T-cell (primary cell): ENCODE measurements at places on chromosomes 4 and X.

GRCh38 chrX:49949961-49950360 lies 27.6 kb downstream of the CLCN5 start:
- DNase-seq = no peak
- H3K36me3 ChIP-seq = no peaks in the 10 kb centered on the region
- no peak overlapping the region for H3K4me3 ChIP-seq
- H3K27ac ChIP-seq = no peak overlapping the region
- H3K4me1 ChIP-seq = no peaks in the 10 kb centered on the region
- H3K27me3 ChIP-seq = no peaks in the 10 kb centered on the region

GRCh38 chr4:65667506-65668041 lies 2.7 kb downstream of the EPHA5 start:
- H3K27ac ChIP-seq = no peak overlapping the region
- no peak for DNase-seq
- no peaks in the 10 kb centered on the region for H3K4me1 ChIP-seq

GRCh38 chrX:151984902-151985301 lies 10.4 kb upstream of the GABRE start:
- no peaks in the 10 kb centered on the region for H3K27me3 ChIP-seq
- no peaks in the 10 kb centered on the region for H3K36me3 ChIP-seq

- H3K4me3 ChIP-seq = no peak overlapping the region
- no peak overlapping the region for H3K27ac ChIP-seq
- H3K27me3 ChIP-seq = no peaks in the 10 kb centered on the region
- peak; percentile 54 for DNase-seq
- H3K36me3 ChIP-seq = no peaks in the 10 kb centered on the region
- H3K4me1 ChIP-seq = peaks cover 15% of the 10 kb centered on the region
These were observed 4.7 kb downstream of the RASGEF1B start for GRCh38 chr4:81466841-81467671.

DNA sequence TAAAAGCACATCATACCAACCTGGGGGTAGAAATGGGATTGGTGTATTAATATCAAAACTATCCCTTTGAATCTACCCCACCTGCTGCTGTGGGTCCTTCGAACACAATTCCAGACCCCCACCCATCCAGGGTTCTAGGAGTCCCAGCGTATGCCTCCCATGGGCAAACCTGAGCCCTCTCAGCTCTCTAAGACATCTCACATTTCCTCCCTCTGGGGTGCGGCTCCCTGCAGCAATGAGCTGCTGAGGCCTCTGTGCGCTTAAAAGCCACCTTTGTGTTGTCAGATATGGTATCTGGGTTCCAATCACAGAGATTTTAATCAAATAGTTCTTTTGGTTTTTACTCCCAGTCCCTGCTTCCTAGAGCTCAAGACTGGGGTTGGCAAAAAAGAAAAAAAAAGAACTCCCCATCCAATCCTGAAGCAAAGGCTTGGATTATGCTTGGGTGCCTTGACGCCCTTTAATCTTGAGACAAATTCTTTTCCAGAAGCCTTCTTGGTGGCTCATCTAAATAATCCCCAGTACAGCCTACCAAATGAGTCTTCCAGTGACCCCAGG lies 37.5 kb upstream of the NOCT start:
- H3K27ac ChIP-seq = no peak overlapping the region
- peaks cover 2% of the 10 kb centered on the region for H3K27me3 ChIP-seq
- DNase-seq = no peak
- H3K4me3 ChIP-seq = no peak overlapping the region
- H3K36me3 ChIP-seq = no peaks in the 10 kb centered on the region

DNA sequence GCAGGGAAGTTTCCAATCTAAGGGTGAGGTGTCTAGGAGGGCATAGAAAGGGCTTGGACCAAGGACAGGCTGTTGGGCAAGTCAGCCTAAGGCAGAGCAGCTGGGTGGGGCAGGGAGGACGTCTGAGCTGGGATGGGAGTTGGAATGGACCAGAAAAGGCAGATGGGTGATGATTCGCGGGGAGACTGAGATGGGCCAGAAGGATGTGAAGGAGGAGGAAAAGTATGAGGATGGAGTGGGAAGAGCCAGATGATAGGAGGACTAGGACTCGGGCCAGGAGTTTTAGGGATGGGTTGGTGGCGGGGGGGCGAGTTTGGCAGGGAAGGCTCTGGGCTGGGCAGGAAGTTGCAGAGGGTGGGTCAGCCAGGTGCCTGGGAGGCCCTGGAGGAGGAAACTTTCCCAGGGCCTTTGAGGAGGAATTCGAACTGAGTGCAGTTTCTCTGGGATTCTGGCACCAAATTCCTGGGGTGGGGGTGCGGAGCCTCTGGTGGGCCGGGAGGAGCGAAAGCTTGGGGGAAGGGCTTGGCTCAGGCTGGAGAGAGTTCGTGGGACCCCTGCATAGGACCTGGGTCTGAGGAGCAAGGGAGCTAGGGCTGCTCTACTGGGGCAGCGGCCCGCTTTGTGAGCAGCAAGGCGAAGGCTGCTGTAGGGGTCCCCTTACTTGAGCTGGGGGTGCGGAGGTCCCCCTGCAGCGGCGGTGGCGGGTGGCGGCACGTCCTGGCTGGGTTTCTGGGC lies 8.7 kb upstream of the TIMP1 start:
- H3K4me3 ChIP-seq = no peak overlapping the region
- no peak overlapping the region for H3K27ac ChIP-seq
- peaks cover 13% of the 10 kb centered on the region for H3K4me1 ChIP-seq

- no peak for DNase-seq
- no peaks in the 10 kb centered on the region for H3K4me1 ChIP-seq
- H3K27ac ChIP-seq = no peak overlapping the region
- no peaks in the 10 kb centered on the region for H3K36me3 ChIP-seq
- H3K4me3 ChIP-seq = no peak overlapping the region
- H3K27me3 ChIP-seq = no peaks in the 10 kb centered on the region
These were observed 36.9 kb upstream of the ATOH1 start for GRCh38 chr4:93791570-93792195.

GRCh38 chrX:112779139-112779538 lies 61.5 kb downstream of the AMOT start:
- H3K36me3 ChIP-seq = no peaks in the 10 kb centered on the region
- no peaks in the 10 kb centered on the region for H3K4me1 ChIP-seq
- H3K4me3 ChIP-seq = no peak overlapping the region
- no peaks in the 10 kb centered on the region for H3K27me3 ChIP-seq
- H3K27ac ChIP-seq = no peak overlapping the region
- DNase-seq = no peak

GRCh38 chr4:128776794-128777216 lies 32.7 kb upstream of the JADE1 start:
- no peaks in the 10 kb centered on the region for H3K36me3 ChIP-seq
- H3K4me1 ChIP-seq = no peaks in the 10 kb centered on the region
- no peak overlapping the region for H3K4me3 ChIP-seq
- DNase-seq = no peak
- no peaks in the 10 kb centered on the region for H3K27me3 ChIP-seq
- H3K27ac ChIP-seq = no peak overlapping the region

DNA sequence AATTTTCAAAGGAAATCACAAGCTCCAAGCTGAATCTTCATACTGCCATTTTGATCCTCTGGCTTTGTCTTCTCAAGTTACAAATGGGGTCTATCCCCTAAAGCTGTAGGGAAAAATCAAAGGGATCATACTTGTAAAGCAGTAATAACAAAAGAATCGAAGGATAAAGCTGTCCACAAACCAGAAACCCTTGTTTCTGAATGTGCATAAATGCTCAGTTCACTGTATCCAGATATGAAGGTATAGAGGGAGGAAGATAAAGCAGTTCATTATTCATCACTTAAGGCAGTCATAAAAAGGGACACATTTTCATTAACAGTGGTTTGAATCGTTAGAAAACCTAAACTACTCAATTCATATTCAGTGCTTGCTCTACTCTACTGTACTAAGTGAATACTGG lies 33.2 kb upstream of the RPS6KA6 start:
- H3K27me3 ChIP-seq = no peaks in the 10 kb centered on the region
- no peak for DNase-seq
- H3K27ac ChIP-seq = no peak overlapping the region

- no peak overlapping the region for H3K4me3 ChIP-seq
- no peak for DNase-seq
- H3K36me3 ChIP-seq = no peaks in the 10 kb centered on the region
- H3K4me1 ChIP-seq = no peaks in the 10 kb centered on the region
- no peak overlapping the region for H3K27ac ChIP-seq
- H3K27me3 ChIP-seq = no peaks in the 10 kb centered on the region
These were observed 46.7 kb downstream of the DDX53 start for GRCh38 chrX:23046443-23046842.

- H3K4me1 ChIP-seq = no peaks in the 10 kb centered on the region
- H3K27me3 ChIP-seq = no peaks in the 10 kb centered on the region
- no peak overlapping the region for H3K27ac ChIP-seq
- DNase-seq = no peak
These were observed 70.5 kb downstream of the CLCN5 start for GRCh38 chrX:49992853-49993252.

GRCh38 chr4:123233136-123233768 lies 163.3 kb upstream of the SPRY1 start:
- DNase-seq = no peak
- H3K27ac ChIP-seq = no peak overlapping the region
- H3K4me1 ChIP-seq = no peaks in the 10 kb centered on the region
- H3K27me3 ChIP-seq = no peaks in the 10 kb centered on the region

DNA sequence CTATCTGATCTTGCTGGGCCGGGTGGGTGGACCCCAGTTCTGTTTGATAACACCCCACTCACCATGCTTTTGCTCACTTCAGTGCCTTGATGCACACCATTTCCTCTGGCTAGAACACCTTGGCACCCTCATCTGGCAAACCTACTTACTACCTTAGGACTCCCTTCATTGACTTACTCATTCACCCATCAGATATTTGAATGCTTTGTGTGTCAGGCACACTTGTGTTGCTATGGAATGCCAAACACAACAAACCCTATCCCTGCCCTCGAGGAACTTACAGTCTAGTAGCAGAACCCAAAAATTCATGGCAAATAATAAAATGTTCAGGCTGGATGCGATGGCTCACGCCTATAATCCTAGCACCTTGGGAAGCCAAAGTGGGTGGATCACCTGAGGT lies 13.9 kb downstream of the CCNG2 start:
- no peaks in the 10 kb centered on the region for H3K27me3 ChIP-seq
- no peak overlapping the region for H3K27ac ChIP-seq
- H3K4me3 ChIP-seq = no peak overlapping the region
- no peak for DNase-seq
- no peaks in the 10 kb centered on the region for H3K36me3 ChIP-seq
- H3K4me1 ChIP-seq = no peaks in the 10 kb centered on the region

- DNase-seq = no peak
- H3K36me3 ChIP-seq = no peaks in the 10 kb centered on the region
- no peak overlapping the region for H3K4me3 ChIP-seq
These were observed 933.0 kb upstream of the LCORL start for GRCh38 chr4:18954538-18954937.

GRCh38 chr4:55781812-55782211 lies 37.8 kb upstream of the EXOC1L start:
- no peak for DNase-seq
- no peak overlapping the region for H3K4me3 ChIP-seq
- H3K27ac ChIP-seq = no peak overlapping the region
- H3K4me1 ChIP-seq = no peaks in the 10 kb centered on the region
- H3K36me3 ChIP-seq = no peaks in the 10 kb centered on the region

DNA sequence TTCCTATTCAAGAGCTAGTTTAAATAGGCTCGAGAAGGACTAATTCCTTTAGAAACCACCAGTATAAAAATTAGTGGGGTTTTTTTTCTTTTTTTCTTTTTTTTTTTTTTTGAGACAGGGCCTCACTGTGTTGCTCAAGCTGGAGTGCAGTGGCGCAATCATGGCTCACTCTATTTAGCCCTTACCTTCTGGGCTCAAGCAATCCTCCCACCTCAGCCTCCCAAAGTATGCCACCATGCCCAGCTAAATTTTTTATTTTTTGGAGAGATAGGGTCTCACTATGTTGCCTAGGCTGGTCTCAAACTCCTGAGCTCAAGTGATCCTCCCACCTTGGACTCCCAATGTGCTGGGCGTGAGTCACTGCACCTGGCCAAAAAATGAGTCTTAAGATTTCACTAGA lies 52.8 kb downstream of the APOO start:
- H3K36me3 ChIP-seq = no peaks in the 10 kb centered on the region
- DNase-seq = no peak
- no peaks in the 10 kb centered on the region for H3K27me3 ChIP-seq
- no peak overlapping the region for H3K27ac ChIP-seq

DNA sequence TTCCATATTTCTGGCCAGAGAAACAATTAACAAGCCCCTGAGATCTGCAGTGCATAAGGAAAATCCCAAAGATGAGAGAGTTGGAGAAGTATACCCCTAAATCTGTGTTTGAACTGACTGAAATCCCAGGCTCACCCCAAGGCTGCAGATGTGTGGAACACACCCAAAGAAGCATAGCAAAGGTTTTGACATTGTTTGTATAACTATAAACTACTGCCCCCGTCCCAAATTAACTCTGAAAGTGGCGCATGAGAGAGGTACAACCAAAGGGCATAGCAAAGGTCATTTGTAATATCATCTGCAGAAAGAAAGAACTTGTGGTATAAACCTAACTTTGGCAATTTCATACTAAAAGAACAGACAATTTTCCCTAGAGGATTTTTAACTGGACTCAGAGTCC lies 157.9 kb downstream of the DCAF12L1 start:
- no peaks in the 10 kb centered on the region for H3K36me3 ChIP-seq
- H3K4me1 ChIP-seq = no peaks in the 10 kb centered on the region
- no peak for DNase-seq
- H3K27ac ChIP-seq = no peak overlapping the region
- H3K27me3 ChIP-seq = no peaks in the 10 kb centered on the region
- no peak overlapping the region for H3K4me3 ChIP-seq

DNA sequence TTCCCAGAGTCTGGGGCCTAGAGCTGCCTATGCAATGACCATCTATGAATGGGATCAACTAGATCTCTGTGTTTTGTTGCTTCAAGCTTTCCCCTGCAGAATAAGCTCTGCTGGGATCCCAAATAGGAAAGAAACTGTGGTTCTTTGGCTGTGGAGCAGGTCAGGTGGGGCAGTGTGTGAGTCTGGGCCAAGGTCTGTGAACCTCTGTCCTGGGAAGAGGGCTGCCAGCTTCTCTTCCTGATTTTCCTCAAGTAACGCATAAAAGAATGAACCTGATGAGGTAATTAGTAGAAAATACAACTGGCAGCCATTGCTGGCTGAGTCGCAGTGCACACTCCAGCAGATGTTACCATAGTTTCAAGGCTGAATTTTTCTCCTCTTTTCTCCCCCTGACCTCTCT lies 4.6 kb upstream of the PIN4 start:
- H3K27me3 ChIP-seq = no peaks in the 10 kb centered on the region
- DNase-seq = no peak
- no peak overlapping the region for H3K4me3 ChIP-seq
- no peaks in the 10 kb centered on the region for H3K36me3 ChIP-seq

GRCh38 chr4:7736436-7737267 lies 203.0 kb downstream of the AFAP1 start:
- no peak for DNase-seq
- H3K36me3 ChIP-seq = no peaks in the 10 kb centered on the region
- H3K27me3 ChIP-seq = no peaks in the 10 kb centered on the region
- no peaks in the 10 kb centered on the region for H3K4me1 ChIP-seq

- DNase-seq = no peak
- no peak overlapping the region for H3K4me3 ChIP-seq
- no peaks in the 10 kb centered on the region for H3K27me3 ChIP-seq
- no peaks in the 10 kb centered on the region for H3K36me3 ChIP-seq
- H3K27ac ChIP-seq = no peak overlapping the region
These were observed 56.7 kb downstream of the SPINK2 start for GRCh38 chr4:56764775-56765174.

GRCh38 chr4:61152433-61152832 lies 47.7 kb upstream of the ADGRL3 start:
- DNase-seq = no peak
- H3K36me3 ChIP-seq = no peaks in the 10 kb centered on the region
- no peak overlapping the region for H3K27ac ChIP-seq

GRCh38 chr4:2411786-2412510 lies 6.5 kb downstream of the ZFYVE28 start:
- peaks cover 14% of the 10 kb centered on the region for H3K27me3 ChIP-seq
- H3K4me1 ChIP-seq = peaks cover 74% of the 10 kb centered on the region
- H3K36me3 ChIP-seq = no peaks in the 10 kb centered on the region
- DNase-seq = no peak
- H3K4me3 ChIP-seq = peak overlapping the region; percentile 42
